Astrocyte (in vitro differentiated cells and primary cell): ENCODE measurements at places on chromosomes 6 and 20.
A peak's percentile ranks its signal among the peaks of the same experiment; 100 is the strongest.

- DNase-seq: no peak
Measured at GRCh38 chr6:139641376-139641775, 266.9 kb upstream of the CITED2 start.

GRCh38 chr6:40588480-40588879 lies 1.3 kb upstream of the LRFN2 start:
- DNase-seq: no peak

DNA sequence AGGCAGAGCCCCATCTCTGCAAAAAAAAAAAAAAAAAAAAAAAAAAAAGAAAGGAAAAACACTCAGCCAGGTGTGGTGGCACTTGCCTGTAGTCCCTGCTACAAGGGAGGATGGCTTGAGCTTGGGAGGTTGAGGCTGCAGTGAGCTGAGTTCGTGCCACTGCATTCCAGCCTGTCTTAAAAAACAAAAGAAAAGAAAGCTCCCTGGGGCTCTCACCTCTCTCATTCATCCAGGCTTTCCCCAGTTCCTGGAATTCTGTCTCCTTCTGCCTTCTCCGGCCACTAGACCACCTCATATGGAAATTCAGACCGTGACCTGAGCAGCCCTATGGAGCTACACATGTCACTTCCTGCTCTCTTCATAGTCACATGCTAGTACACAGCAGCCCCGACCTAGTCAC lies 101.1 kb upstream of the TAB2 start:
- DNase-seq: no peak

GRCh38 chr6:110246378-110246777 lies 66.2 kb downstream of the CDC40 start:
- DNase-seq: no peak

GRCh38 chr6:19368511-19368910 lies 468.7 kb upstream of the ID4 start:
- peak; percentile 69 for DNase-seq

DNA sequence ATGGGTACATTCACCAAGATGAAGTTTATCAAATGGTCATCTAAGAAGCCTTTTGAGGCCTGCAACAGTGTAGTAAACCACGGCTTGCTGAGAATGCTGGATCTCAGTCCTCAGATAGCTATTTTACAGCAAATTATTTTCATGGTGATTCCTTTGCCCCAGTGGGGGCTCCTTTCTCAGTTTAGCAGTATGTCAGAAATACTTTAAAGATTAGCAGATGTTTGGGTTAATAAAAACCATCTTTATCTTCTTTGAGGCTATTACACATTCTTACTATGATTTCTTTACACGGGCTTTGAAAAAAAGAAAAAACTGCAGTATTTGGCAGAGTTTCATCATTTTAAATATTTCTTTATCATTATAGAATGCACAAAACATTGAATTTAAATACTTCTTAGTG lies 10.7 kb downstream of the MYLIP start:
- no peak for DNase-seq
